Stimulated activated CD8-positive, alpha-beta memory T cell treated with anti-CD3 and anti-CD28 coated beads, Interleukin-15, amount 100 ng/mL, for 24 hours (primary cell): ENCODE measurements at places on chromosomes 11 and 22.

DNA sequence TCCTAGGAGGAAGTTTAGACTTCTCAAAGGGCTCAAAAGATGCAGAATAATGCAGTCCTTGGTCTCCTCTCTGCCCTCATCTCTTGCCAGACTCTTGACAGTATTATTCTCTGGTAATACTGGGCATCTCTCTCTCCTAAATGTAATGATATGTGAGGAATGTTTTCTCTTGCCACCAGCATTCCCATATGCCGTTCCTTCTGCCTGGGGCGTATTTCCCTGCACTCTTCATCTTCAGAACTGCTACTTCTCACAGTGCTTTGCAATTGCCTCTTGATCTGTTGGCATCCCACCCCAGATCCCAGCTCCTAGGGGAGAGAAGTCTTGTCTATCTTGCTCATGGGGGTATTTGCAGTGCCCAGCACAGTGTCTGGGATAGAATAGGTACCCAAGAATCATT lies 107.4 kb downstream of the RASSF10 start:
- no peak for DNase-seq

DNA sequence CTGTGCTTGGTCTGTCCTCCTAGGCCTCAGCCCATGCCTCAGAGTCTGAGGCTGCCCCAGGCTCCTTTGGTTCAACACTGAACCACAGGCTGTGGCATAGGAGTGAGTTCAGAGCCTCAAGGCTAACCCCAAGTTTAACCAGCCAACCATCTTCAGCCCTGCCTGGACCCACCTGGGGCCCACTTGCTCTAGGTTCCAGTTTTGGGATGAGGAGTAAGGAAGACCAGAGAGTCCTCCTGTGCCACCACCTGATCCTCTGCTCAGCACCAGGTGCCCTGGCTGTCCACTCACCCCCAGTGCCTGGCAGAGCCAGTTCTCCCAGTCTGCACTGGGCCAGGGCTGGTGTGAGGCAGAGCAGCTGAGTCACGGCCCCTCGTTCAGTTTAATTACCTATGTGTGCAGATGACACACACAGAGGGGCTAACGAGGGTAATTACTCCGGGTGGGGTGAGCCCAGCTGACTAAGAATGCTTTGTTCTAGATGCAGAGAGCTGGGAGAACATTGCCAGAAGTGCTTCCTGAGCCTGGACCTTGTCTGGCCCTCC lies 12.0 kb upstream of the TMPRSS13 start:
- DNase-seq: no peak

DNA sequence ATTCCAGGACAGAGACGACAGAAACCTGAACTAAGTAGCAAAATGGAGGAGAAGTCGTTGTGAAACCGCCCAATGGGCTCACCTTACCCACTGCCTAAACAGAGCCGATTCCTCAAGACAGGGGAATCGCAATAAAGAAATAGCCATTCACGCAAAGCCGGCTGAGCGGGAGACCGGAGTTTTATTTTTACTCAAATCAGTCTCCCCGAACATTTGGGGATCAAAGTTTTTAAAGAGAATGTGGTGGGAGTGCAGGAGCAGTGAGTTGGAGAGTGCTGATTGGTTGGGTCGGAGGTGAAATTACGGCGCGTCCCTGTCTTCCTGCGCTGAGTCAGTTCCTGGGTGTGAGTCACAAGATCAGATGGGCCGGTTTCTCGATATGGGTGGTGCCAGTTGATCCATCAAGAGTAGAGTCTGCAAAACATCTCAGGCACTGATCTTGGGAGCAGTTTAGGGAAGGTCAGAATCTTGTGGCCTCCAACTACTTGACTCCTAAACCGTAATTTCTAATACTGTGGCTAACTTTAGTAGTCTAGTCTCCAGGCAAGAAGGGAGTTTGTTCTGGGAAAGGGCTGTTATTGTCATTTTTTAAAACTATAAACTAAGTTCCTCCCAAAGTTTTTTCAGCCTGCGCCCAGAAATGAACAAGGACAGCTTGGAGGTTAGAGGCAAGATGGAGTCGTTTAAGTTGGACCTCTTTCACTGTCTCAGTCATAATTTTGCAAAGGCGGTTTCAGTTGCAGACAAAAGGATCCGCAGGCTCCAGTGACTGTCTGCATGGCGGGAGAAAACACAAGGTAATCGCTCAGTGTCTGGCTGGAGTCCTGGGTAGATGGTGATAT lies 34.1 kb downstream of the OR4D9 start:
- no peak for DNase-seq

DNA sequence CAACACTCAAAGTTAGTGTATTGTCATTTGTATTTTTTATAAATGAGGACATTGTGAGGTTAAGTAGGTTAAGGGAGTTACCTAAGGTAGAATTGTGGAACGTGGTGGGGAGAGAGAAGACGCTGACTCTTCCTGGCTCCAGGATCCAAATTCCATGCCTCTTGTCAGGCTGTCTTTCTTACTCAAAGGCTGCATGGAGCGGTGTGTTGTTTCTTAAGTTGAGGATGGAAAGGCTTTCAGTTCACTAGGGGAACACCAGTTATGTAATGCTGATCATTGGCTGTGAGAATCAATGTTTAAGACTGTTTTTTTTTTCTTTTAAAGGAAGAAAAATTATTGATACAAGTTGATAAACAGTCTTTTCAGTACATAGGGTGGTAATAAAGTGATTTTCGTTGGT lies 2.9 kb downstream of the UBE2L3 start:
- DNase-seq: no peak

DNA sequence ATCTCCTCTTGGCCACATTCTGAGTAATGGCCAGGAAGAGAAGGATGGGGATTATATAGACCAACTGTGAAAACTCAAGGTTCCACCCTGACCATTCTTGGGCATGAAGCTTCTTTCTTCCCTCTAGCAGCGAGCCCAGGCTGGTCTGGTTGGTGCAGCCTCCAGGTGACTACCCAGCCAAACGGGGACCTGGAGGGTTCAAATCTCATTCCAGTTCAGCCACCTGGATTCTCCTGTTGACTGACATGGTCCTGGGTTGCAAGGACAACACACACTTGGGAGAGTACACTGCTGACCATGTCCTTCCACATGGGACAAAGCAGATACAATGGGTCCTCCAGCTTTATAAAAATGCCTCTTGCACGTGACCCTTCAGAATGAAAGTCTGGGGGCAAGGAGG lies 67.0 kb downstream of the SHANK2 start:
- no peak for DNase-seq

- no peak for DNase-seq
Measured at GRCh38 chr22:23065069-23065451, 5.3 kb upstream of the GNAZ start.

- DNase-seq: no peak
Measured at GRCh38 chr11:58526721-58527120, 18.8 kb upstream of the OR5B21 start.

GRCh38 chr11:88175569-88176075 lies 379 bp upstream of the RAB38 start:
- no peak for DNase-seq

GRCh38 chr22:47307326-47307725 lies 544.9 kb downstream of the TBC1D22A start:
- DNase-seq: no peak

GRCh38 chr22:30546616-30547015 lies at the start of gene SEC14L6:
Gene SEC14L6, minus strand, starts transcription at chr22:30546741. Its CDS starts 59 bp downstream, at chr22:30546682.
- DNase-seq: no peak

GRCh38 chr11:69173925-69174581 lies 18.3 kb downstream of the SMIM38 start:
- no peak for DNase-seq

DNA sequence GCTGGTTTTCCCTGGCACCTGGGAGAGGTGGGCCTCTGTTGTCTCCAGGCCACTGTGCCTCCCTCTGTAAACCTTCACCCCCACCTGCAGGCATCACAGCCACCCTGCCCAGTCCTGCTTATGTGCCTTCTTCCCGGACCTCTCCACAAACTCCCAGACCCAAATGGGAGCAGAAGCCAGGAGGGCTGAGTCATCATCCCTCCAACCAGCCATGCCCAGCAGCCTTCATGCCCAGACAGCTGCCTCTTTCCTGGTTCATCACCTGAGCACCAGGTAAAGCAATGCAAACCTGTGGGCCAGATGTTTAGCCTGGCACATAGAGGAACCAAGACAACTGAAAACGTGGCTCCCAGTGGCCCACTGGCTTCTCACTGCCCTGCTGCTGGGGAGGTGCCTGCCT lies 2.1 kb upstream of the TMPRSS4 start:
- DNase-seq: no peak

- DNase-seq: no peak
Measured at GRCh38 chr11:83819931-83820549, 533.9 kb upstream of the CCDC90B start.

- DNase-seq: no peak
Measured at GRCh38 chr11:25441421-25441820, 890.5 kb upstream of the ANO3 start.

- no peak for DNase-seq
Measured at GRCh38 chr11:68401856-68402255, 58.7 kb upstream of the PPP6R3 start.

DNA sequence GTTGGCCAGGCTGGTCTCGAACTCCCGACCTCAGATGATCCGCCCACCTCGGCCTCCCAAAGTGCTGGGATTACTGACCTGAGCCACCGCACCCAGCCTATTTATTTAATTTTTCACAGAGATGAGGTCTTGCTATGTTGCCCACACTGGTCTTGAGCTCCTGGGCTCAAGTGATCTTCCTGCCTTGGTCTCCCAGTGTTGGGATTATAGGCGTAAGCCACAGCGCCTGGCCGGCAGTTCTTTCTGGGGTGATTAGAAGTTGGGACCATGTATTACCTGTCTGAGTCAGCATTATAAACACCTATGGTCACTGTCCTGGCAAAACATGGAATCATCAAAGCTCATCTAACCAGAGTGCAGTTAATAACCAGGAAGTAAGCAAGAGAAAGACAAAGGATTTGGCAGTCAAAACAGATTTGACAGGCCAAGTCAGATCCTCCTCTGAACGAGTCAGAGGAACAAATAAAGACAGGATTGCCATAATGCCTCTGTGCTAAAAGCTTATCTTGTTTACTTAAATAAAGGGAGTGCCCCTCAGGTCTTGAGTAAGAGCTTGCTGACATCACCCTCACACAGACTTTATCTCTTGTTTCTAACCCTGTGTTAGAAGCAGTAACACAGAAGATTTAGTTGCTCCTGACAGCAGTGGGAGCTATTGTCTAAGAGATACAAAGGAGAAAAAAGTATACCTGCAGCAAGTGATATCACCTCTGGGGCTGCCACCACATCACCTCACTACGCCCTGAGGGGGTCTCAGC lies 3.7 kb downstream of the SERPIND1 start:
- DNase-seq: no peak

- no peak for DNase-seq
Measured at GRCh38 chr22:19871845-19872778, 17.4 kb upstream of the GNB1L start.

DNA sequence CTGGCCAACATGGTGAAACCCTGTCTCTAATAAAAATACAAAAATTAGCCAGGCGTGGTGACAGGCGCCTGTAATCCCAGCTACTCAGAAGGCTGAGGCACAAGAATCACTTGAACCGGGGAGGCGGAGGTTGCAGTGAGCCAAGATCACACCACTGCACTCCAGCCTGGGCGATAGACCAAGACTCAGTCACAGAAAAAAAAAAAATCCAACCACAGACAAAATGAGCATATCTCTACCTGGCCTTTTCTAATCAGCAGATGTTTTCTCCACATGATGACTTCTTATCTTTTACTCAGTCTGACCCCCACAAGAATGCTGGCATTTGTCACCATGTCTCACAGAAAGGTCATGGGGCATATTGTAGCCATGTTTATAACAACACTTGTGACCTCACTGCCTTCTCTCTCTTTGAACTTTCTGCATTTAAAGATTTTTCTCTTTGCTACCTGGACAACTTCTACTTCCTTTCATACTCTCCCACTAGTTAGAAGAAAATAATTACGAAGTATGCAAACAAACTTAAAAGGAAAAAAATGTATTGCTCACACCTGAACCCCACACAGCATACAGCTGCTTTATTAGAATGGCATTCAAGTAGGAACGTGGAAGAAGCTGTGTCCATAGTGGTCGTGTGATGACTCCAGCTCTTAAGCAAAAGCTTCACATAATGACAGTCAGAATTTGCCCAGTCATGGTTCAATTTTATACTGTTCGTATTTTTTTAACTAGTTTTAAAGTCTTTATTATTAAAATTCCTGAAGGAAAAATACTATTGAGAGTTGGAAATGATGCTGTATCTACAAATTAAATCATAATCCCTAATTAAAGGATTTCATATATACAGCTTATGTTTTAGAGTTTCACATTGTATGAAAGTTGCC lies 65.4 kb downstream of the ZC3H12C start:
- DNase-seq: no peak
